ENCODE measurements at places on chromosomes 1 and 21.

DNA sequence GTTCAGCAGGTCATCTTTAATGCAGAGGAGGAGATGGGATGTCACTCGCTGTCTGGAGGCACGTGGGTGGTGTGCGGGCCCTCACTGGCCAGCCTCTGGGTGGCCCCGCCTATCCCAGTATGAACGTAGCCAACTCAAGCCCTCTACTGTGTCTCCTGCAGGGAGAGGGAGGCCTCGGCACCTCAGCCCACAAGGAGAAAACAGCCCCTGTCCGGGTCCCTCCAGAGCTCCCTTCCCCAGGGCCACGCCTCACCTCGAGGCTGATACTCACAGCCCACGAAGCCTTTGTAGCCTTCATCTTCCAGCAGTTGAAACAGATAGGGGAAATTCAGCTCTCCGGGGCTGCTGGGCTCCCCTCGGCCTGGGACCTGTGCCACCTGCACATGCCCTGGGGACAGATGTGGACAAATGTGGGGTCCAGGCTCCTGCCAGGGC lies 2.6 kb downstream of the HYI start:
- peaks cover 16% of the 10 kb centered on the region for H3K27me3 ChIP-seq
- no peak overlapping the region for H3K4me3 ChIP-seq
- H3K36me3 ChIP-seq, result peaks cover 18% of the 10 kb centered on the region

DNA sequence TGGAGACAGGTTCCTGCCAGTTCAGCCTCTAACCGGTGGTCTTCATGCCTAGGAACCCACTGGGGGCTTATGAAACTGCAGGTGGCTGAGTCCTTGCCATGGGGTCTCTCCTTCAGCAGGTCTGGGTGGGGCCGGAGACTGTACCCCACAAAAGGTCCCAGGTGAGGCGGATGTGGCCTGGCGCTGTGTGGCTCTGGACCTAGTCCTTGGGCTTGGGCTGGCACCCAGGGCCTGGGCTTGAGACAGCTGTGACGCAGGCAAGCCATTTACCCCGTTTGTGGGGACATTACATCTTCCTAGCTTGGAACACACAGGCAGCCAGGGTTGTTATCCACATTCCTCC lies 5.9 kb upstream of the SLX9 start:
- H3K36me3 ChIP-seq, result no peaks in the 10 kb centered on the region
- no peak overlapping the region for H3K4me3 ChIP-seq
- H3K27ac ChIP-seq, result no peak overlapping the region
- peaks cover 16% of the 10 kb centered on the region for H3K27me3 ChIP-seq

DNA sequence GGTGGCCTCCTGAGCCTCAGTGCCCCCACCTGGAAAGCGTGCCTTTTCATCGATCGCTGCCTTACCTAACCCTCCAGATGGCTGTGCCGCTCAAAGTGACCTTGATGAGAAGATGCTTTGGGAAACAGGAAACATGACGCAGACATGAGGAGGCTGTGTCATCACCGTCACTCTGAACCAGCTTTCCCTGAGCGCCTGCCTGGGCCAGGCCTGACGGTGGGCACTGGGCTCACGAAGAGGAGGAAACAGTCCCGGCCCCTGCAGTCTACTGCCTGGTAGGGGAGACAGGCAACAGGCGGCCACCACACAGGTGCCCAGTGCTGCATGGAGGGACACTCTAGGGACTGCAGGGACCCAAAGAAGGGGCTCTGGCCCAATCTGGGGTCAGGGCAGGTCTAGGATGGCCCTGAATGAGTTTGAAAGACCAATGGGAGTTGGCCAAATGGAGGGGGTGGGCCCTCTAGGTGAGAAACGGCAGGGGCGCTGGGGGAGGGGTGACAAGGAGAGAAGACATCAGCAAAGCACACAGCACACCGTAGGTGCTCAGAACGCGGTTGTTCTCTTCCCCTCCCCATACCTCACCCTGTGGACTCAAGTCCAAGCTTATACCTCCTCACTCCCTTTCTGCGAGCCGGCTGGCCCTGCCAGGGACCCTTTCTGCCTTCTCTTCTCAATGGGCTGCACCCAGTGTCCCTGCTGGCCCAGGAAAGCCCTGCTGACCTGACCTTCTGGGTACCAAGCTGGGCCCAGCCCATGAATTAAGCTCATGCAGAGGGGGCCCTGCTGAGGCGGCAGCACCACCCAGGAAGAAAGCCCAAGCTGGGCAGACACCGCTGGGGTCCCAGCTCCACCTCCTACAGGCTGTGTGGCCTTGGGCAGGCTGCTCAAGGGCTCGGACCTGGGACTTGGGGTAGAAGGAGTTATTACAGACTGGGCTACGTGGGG lies 44.9 kb downstream of the GLIS1 start:
- H3K27me3 ChIP-seq, result peaks cover 14% of the 10 kb centered on the region
- H3K36me3 ChIP-seq, result no peaks in the 10 kb centered on the region

DNA sequence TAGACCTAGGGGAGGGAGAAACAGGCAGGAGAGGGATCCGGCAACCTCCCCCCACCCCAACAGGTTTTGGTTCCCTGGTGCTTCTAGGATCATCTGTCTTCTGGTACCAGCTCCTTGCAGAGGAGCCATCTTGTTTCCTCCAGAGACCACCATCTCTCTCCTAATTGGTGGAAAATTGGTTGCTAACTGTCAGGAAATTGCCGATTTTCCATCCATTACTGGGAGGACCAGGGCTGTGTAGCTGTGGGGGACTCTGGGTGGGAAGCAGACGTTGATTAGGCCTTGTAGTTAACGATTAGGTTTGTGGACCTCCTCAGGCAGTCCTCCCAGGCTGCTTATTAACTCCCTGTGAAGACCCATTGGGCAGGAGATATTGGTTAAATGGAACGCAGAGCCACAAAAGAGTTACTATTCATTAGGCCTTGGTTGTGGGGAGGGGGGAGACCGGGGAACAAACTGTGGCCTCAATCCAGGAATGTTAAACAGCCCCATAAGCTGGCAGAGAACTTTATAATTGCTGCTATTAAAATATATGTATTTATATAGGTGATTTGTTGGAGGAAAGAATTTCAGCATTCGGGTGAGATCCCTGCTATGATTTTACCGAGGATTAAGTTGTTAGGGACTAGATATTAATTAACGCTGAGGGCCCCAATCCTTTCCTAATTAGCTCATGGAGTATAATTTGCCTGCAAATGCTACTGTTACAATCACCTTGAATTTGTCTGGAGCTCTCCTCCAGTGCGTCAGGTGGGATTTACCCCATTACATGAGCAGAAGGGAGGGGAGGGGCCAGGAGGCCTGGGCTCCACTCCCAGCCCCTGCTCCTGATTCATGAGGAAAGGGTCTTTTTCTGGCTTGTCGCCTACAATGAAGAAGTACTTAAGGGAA lies 61.2 kb upstream of the TRABD2B start:
- no peaks in the 10 kb centered on the region for H3K4me1 ChIP-seq
- DNase-seq, result no peak
- H3K27ac ChIP-seq, result no peak overlapping the region
- no peak overlapping the region for H3K4me3 ChIP-seq

DNA sequence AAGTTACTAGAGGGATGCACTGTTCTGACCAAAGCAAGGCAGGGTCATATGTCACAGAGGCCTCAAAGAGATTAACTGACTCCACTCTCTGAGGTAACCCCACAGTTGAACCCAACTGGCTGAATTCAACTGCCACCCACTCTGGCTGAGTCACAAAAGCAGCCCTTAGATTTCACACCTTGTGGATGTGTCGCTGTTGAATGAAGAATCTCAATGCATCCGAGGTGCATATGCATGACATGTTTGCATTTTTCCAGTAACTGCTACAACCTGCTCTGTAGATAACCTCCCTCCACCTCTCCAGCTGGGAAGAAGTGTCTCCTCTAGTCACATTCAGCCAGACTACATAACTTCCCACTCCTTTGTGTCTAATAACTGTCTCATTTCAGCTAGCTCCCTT lies 27.9 kb upstream of the KIF21B start:
- H3K27ac ChIP-seq, result no peak overlapping the region
- DNase-seq, result no peak
- H3K27me3 ChIP-seq, result peaks cover 12% of the 10 kb centered on the region

DNA sequence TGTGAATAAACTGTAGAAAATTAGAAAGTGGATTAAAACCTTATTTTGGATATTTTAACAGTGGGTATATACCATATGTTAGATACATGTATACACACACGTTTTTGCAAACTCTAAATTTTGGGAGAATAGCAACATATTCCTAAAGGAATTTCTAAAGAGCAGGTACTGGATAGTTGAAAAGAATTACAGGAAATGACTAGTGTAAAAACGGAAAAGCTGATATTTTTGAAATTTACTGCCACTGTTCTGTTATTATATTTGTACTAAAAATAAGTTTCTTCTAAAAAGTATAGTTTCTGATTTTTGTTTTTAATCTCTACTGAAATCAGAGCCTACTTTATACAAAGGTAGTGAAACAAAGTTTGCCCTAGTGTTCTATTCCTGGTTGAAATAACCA lies 114.1 kb downstream of the HS2ST1 start:
- peaks cover 1% of the 10 kb centered on the region for H3K27me3 ChIP-seq
- no peak for DNase-seq
- H3K4me3 ChIP-seq, result no peak overlapping the region
- no peaks in the 10 kb centered on the region for H3K36me3 ChIP-seq

GRCh38 chr1:158933621-158934020 lies 2.3 kb downstream of the PYHIN1 start:
- H3K4me1 ChIP-seq, result no peaks in the 10 kb centered on the region
- H3K36me3 ChIP-seq, result no peaks in the 10 kb centered on the region
- no peak overlapping the region for H3K27ac ChIP-seq
- no peaks in the 10 kb centered on the region for H3K27me3 ChIP-seq
- no peak for DNase-seq

DNA sequence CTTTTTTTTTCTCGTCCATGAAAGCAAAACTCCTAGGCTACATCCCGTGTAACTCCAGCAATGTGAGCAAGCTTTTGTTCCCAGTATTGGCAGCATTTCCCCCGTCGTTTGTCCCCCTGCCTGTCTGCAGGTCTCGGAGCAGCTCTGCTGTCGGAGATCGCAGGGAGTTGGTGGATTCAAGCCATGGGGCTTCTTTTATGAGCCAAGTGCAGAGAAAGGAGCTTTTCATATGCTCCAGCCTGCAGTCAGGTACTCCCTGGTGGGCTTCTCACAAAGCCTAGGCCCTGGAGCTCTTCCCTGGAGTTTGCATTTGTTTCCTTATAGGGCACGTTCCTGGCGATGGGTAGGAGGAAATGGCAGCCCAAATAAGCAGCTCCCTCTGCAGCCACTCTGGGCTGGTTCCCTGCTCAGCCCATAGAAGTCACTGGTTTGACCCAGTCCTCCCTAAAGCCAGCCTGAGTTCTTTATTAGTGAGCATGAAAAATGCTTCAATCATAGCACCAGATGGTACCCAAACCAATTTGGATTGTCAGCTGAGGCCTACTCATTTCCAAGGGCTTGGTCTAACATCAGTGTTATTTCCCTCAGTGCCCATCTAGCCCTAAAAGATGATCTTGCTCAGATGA lies 78.3 kb downstream of the NUF2 start:
- H3K27me3 ChIP-seq, result peaks cover 2% of the 10 kb centered on the region
- H3K4me3 ChIP-seq, result no peak overlapping the region
- no peaks in the 10 kb centered on the region for H3K4me1 ChIP-seq
- H3K27ac ChIP-seq, result no peak overlapping the region

DNA sequence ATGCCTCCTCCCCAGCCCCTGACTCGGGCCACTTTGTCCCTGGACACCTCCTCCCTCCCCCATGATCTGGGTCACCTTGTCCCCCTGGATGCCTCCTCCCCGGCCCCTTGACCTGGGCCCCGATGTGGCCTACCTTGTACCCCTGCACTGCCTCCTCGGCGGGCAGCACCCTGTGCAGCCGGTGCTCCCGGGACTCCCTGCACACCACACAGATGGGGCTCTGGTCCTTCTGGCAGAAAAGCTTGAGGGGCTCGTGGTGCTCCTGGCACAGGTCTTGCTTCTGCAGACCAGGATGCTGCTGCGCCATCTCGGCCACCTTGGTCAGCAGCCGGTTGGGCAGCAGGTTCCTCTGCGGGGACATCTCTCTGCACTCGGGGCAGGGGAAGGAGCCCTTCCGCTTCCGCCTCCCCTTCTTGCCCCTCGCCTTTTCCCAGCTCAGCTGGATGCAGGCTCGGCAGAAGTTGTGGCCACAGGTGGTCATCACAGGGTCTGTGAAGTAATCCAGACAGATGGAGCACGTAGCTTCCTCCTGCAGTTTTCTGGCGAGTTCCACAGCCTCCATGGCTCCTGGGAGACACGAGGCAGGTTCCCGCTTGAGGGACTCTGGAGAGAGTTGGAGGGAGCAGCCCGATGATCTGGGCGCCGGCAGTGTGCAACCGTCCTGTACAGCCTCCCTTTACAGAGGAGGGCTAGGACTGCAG lies 2.0 kb downstream of the TRIM17 start:
- H3K36me3 ChIP-seq, result peaks cover 12% of the 10 kb centered on the region
- H3K4me3 ChIP-seq, result no peak overlapping the region
- H3K27me3 ChIP-seq, result peaks cover 9% of the 10 kb centered on the region

DNA sequence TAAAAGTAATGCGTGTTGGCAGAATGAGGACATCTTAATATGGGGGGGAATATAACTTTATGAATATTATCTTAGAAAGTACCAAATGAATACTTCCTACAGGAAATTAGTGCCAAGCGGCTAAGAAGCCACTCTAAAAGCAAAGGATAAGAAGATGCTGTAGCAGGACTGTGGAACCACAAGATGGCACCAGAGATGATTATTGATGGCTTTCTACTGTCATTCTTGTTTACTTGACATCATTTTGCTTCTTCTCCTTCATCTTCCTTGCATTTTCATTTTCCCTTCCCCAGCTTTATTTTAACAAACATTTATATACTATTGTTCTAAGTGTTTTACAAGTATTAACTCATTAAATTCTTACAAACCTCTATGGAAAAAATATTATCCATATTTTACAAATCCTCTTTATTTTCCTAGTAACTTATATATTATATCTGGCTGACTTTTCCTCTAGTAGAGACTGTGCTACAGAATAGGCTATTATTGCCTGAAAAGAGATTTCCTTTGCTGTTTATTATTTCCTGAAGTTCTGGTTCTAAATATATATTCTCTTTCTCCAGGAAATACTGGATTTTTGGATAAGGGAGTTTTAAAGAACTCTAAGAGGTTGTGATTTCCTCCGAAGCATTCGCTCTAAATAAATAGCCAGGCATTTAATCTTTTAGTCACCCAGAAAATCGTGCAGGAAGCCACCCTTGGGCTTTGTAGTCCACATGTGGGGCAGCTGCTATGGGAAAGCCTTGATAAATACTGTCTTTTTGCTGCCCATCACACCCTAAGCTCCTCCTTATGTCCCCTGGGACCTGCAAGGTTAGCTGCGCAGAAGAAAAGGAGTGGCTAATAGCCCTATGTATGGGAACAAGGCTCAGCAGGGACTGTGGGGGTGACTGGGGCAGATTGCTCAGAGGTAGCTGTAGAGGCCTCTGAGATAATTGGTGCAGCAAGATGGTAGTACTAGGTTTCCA lies 69.8 kb downstream of the TPR start:
- no peak overlapping the region for H3K4me3 ChIP-seq
- H3K36me3 ChIP-seq, result no peaks in the 10 kb centered on the region
- peak; percentile 59 for DNase-seq
- H3K27ac ChIP-seq, result peak overlapping the region; percentile 74
- peaks cover 12% of the 10 kb centered on the region for H3K4me1 ChIP-seq
